Fibroblast of lung (primary cell): ENCODE measurements at places on chromosomes 7 and 10. TPM values are rescaled to one million over a fixed set of nuclear protein-coding genes. Genes with fewer than 3 reads are reported as not detected.

The CTTNBP2 gene
- total RNA-seq, result 4.4 and 8.3 TPM in 2 replicates

- H3K4me3 ChIP-seq, result peak within 1 kb of the TSS; percentile 73
- no peaks in the 10 kb centered on the region for H3K27me3 ChIP-seq
- peaks cover 4% of the 10 kb centered on the region for H3K36me3 ChIP-seq
- peak; percentile 77 for DNase-seq
- peak within 1 kb of the TSS; percentile 96 for H3K27ac ChIP-seq
These were observed at the start of gene GSTO1 for GRCh38 chr10:104254493-104255310. Gene GSTO1, plus strand, starts transcription at chr10:104254892. Its CDS starts 37 bp downstream, at chr10:104254929.

GRCh38 chr10:111077479-111077784 is 603 bp downstream of the ADRA2A start:
- no peak for DNase-seq
- H3K4me1 ChIP-seq, result peaks cover 2% of the 10 kb centered on the region
- no peak overlapping the region for H3K27ac ChIP-seq
- no peak overlapping the region for H3K4me3 ChIP-seq
- H3K27me3 ChIP-seq, result peaks cover 37% of the 10 kb centered on the region

DNA sequence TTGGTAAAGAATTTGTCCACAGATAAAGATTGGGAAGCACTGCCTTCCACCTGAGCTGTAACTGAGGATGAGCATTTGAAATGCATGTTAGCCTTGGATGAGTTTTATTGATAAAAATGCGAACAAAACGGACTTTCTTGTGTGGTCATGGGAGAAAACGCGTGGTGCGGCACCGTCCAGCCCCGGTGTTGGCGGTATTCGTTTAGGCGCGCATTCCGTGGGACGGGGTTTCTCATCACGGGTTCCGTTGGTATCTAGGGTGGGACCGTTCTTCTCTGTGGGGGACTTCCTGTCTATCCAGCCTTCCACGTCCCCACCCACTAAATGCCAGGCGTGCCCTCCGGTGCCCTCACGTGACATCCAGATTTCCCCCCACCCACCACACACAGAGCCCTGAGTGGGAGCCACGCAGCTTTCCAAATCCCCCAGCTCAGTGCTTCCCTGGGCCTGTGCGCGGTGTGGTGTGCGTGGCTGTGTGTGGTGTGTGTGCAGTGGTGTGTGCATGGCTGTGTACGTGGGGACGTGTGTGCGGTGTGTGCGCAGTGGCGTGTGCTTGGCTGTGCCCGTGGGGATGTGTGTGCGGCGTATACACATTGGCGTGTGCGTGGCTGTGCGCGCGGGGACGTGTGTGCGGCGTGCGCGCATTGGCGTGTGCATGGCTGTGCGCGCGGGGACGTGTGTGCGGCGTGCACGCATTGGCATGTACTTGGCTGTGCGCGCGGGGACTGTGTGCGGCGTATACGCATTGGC is 18.1 kb downstream of the IQCE start:
- H3K27me3 ChIP-seq, result no peaks in the 10 kb centered on the region
- H3K4me1 ChIP-seq, result peaks cover 2% of the 10 kb centered on the region
- no peak for DNase-seq
- no peak overlapping the region for H3K27ac ChIP-seq
- H3K36me3 ChIP-seq, result peaks cover 2% of the 10 kb centered on the region

GRCh38 chr7:27174874-27175625 is 930 bp upstream of the HOXA10 start:
- DNase-seq, result no peak
- no peak overlapping the region for H3K27ac ChIP-seq
- no peaks in the 10 kb centered on the region for H3K36me3 ChIP-seq
- H3K4me3 ChIP-seq, result no peak overlapping the region
- no peaks in the 10 kb centered on the region for H3K4me1 ChIP-seq

DNA sequence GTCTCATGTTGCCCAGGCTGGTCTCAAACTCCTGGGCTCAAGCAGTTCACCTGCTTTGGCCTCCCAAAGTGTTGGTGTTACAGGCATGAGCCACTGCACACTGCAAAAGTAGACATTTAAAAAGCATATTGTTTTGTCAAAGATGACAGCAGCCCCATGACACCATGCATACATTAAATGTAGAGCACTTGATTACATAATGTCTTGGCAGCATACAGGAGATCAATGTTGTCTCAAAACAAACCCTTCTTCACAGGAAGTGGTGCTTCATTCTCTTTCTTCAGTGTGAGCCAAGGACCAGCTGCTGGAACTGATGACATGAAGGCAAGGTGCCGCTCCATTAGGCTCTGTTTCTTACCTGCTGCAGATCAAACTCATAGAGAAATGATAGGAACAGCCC is 218.4 kb downstream of the KLF6 start:
- no peak overlapping the region for H3K27ac ChIP-seq
- H3K36me3 ChIP-seq, result no peaks in the 10 kb centered on the region
- no peaks in the 10 kb centered on the region for H3K27me3 ChIP-seq
- no peaks in the 10 kb centered on the region for H3K4me1 ChIP-seq
- no peak for DNase-seq
- H3K4me3 ChIP-seq, result no peak overlapping the region

GRCh38 chr10:13920465-13920864 is 333.7 kb downstream of the PRPF18 start:
- no peaks in the 10 kb centered on the region for H3K27me3 ChIP-seq
- H3K36me3 ChIP-seq, result no peaks in the 10 kb centered on the region
- no peak overlapping the region for H3K27ac ChIP-seq
- DNase-seq, result no peak
- H3K4me1 ChIP-seq, result peaks cover 12% of the 10 kb centered on the region

DNA sequence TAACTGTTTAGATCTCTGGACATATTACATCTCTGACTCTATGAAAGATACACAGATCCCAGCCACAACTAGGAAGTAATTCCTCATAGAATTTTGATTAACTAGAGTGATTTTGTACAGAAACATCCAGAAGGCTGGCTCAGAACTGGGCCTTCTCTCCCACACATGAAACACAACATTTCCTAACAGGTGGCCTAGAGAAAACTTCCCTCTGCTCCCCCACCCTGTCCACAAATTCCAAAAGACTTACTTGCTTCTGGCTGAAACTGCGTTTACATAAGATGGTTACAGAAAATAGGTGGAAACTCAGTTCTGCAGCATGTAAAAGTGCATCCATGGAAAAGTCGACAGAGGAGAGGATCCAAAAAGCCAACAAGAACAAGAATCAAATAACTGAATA is 132.9 kb downstream of the FZD1 start:
- H3K27me3 ChIP-seq, result peaks cover 2% of the 10 kb centered on the region
- no peaks in the 10 kb centered on the region for H3K36me3 ChIP-seq
- peak; percentile 12 for DNase-seq
- H3K27ac ChIP-seq, result no peak overlapping the region
- H3K4me1 ChIP-seq, result no peaks in the 10 kb centered on the region
- no peak overlapping the region for H3K4me3 ChIP-seq
